Skin of body (tissue), 3 donors: ENCODE measurements at places on chromosomes 5 and 9. TPM values are rescaled to one million over a fixed set of nuclear protein-coding genes. Genes with fewer than 3 reads are reported as not detected.

DNA sequence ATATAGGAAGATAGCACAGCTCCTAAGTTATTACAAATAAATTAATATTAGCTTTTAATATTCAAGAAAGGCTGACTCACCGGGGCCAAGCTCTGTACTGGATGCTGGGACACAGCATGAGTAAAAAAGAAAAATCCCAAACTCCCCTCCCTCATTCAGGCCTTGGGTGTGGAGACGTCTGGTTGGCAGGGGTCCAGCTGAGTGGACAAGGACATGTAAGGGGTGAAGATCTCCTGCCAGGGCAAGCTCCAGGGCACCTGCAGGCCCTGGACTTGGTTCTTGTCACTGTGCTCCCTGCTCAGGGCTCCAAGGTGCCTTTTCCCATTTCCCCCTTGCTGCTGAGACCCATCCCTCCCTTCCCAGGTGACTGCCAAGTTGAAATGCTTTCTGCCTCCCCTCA is 388.5 kb downstream of the ENC1 start:
- DNase-seq: no peak

DNA sequence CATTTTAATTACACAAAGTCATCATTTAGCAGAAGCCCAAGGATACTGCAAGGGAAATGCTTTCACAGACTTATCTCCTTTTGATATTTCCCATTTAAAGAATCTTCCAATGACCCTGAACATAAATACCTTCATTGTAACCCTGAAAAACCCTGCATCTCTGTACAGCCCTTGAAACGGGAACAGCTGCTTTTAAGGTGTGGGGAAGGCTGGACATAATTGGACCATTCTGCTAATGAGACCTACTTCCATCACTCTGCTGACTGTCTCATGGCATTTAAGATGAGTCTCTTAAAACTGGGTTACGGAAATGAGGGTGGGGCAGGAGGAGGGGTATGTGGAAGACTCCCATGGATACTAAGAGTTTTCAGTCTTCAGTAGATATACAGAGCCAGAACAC is 485.8 kb downstream of the BRINP1 start:
- DNase-seq: no peak

GRCh38 chr9:91036826-91037510 is 235.3 kb downstream of the SYK start:
- DNase-seq: peak; percentile 66

DNA sequence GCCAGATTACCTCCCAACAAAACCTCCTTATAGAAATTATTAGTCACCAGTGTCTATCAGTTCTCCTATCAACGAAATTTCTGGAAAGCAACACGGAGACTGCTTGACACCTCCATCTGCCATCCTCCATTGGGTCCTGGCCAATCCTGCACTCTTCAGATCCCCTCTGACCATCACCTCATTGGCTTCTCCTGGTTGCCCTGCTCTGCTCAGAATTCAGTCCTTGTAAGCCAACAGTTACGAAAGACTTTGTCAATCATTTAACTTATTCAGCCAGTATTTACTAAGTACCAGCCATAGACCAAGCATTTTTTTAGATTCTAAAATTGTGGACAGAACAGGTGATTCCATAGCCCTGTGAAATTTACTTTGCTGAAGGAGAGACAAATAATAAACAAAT is 228.5 kb downstream of the MARCHF11 start:
- DNase-seq: no peak

GRCh38 chr5:180090098-180090768 is 18.7 kb upstream of the RNF130 start:
- DNase-seq: peak; percentile 77

GRCh38 chr5:124460642-124461041 is 285.8 kb downstream of the ZNF608 start:
- peak; percentile 92 for DNase-seq

GRCh38 chr5:148974642-148975327 is 88.1 kb downstream of the SH3TC2 start:
- DNase-seq: no peak

SOX30 gene
- 0.10 TPM for total RNA-seq

ZBED3 gene
- total RNA-seq: 2.6 TPM

SLC23A1 gene
- total RNA-seq: 0.30 TPM

SARDH gene
- 2.6 TPM for total RNA-seq
